Cardiac fibroblast (primary cell): ENCODE measurements at places on chromosomes 3 and 15.

DNA sequence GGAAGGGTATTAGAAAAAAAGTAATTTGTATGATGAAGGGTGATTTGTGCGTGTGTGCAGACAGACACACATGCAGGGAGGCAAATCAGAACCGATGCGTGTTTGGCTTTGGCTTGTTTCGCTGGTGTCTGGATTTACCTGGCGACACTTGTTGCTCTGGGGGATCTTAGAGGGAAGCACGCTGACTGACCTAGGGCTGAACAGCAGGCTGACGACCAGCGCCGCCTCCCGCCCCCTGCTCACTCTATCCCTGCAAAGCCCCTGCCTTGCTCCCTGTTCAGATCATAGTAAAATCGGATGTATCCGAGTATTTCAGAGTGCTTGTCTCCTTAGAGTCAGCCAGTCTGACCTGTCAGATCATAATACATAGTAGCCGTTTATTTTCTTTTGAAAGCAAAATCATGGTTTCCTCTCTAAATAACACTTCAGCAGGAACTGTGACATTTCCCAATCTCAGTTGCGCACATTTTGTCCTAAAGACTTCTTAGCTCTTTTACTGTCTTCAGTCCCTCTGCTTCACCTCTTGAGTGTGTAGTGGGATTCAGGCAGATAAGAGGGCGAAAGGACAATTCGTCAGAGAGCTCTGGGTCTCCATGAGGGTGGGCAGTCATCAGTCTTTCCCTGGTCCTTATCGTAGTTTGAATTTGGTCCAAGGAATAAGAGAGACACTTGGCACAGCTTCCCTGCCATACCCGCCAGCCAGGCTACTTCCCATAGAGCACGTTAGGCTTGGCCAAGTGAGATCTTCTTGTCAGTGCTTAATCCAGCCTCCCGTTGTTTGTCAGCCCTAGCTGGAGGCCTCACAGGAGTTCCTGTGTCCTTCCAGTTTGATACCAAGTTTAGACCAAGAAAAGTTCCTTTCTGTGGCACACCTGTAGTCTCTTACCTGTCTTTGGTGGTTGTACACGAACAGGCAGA lies 97.4 kb downstream of the PGPEP1L start:
- DNase-seq = no peak

DNA sequence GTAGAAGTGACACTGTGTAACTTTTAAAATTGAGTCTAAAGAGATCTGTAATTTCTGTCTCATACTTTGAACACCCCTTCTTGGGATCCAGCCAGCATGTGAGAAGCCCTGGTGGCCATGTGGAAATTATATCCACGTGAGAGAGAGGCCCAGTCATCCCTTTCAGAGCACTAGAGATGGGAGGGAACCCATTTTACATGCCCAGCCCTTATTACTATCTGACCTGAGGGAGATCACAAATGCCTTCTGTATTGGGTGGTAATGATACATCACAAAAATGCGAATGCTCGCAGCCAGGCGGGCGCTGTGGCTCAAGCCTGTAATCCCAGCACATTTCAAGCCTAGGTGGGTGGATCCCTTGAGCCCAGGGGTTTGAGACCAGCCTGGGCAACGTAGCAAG lies 27.3 kb upstream of the TRAK1 start:
- DNase-seq = peak; percentile 77

- no peak for DNase-seq
Observed at GRCh38 chr15:67329984-67330733, 75.6 kb downstream of the IQCH start.

GRCh38 chr3:172034786-172035685 lies 4.3 kb upstream of the FNDC3B start:
- peak; percentile 61 for DNase-seq

- no peak for DNase-seq
Observed at GRCh38 chr3:151969026-151969642, 95.7 kb downstream of the SUCNR1 start.

DNA sequence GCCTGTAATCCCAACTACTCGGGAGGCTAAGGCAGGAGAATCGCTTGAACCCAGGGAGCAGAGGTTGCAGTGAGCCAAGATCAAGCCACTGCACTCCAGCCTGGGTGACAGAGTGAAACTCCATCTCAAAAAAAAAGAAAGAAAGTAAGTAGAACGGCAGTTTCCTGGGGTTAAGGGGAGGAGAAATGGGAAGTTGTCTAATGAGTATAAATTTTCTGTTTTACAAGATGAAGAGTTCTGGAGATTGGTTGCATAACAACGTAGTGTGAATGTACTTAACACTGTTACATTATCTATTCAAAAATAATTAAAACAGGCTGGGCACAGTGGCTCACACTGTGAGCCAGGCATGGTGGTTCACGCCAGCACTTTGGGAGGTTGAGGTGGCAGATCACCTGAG lies 45.4 kb downstream of the GRK7 start:
- DNase-seq = no peak

DNA sequence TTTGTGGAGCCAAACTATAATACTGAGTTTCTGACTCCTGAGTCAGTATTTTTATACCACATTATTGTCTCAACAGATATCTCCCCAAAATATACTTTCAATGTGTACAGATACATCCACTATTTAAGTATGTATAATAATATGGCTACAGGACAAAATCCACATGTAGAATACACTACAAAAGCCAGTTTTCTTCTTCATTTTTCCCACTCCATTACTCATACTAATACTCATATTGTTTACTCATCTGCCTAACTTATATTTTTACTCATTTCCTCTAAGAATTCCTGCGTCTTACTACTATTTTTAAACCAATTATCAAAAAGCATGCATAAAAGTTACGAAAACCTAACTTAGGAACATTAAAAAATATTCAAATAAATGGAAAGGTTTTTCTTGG lies 440.8 kb downstream of the ZNF385D start:
- no peak for DNase-seq

GRCh38 chr15:77783636-77784035 lies 150.9 kb upstream of the LINGO1 start:
- no peak for DNase-seq

- DNase-seq = no peak
Observed at GRCh38 chr15:25670621-25671020, 192.5 kb downstream of the ATP10A start.

- DNase-seq = peak; percentile 47
Observed at GRCh38 chr3:136106101-136106500, 90.0 kb downstream of the MSL2 start.

DNA sequence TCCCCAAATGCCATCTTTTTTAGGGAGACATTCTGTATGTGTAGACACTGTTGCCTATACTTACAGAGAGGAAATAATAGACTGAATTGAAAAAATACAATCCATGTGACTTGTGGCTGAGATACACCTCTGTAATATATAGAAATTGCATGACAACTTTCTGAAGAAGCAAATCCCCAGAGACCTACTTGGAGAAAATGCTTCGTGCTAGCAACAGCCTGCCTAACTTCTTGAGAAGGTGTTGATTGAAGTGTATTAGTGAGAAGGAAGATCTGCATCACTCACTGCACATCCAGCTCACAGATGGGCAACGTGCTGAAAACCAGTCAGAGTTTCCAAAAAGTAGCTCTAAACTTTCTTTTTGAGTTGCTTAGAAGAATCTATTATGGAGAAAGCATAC lies 404.1 kb downstream of the EPHB1 start:
- no peak for DNase-seq

- no peak for DNase-seq
Observed at GRCh38 chr3:65577843-65578430, 460.8 kb downstream of the MAGI1 start.

- DNase-seq = no peak
Observed at GRCh38 chr15:73455876-73456275, 12.9 kb downstream of the REC114 start.

DNA sequence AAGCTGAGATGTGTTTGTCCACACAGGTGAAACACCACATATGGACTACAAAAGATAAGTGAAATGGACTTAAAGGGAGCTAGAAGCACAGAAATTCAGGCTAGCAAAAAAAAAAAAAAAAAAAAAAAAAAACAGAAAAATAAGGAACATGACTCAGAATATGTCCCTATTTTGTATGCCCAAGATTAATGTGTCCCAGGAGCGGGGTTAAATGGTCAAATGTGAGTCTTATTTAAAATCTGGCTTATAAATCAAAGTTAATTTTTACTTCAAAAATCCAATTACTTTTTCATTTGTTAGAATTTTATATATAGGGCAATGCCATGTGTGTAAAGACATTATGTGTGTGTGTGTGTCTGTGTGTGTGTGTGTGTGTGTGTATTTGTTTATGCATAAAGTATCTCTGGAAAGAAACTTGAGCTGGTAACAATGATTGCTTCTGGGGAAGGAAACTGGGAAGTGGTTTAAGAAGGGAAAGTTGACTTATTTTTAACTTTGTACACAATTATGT lies 986.5 kb downstream of the ROBO2 start:
- no peak for DNase-seq

- peak; percentile 78 for DNase-seq
Observed at GRCh38 chr15:65796610-65797078, 4.6 kb upstream of the DENND4A start.

- DNase-seq = no peak
Observed at GRCh38 chr3:115156046-115156654, 9.1 kb upstream of the ZBTB20 start.

DNA sequence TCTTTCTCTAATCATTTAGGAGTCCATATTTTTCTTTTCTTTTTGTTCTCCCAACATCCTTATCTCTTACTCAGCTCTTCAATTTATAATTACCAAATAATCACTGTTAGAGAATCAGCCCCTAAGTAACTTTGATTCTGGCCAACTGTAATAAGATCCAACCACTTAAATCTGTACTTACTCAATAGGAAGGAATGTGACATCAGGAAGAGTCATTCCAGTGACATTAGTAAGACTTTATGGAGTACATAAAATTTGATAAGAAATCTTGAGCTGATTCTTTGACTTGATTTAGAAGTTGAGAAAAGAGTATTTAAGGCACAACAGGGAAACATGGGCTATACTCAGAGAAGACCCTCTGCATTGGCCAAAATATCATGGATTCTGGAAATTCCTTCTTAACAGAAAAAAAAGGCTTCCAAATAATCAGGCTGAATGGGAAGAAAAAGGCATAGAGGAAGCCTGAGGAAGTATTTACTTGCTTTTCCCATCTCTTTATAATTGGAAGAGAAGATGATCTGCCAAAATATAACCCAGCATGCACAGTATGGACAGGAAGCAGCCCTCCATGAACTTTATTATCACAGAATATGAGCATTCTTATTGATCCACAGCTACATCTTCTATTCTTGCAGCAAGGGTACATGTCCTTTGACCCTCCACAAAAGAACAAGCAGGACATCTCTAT lies 289.7 kb upstream of the TPRG1 start:
- DNase-seq = peak; percentile 89

DNA sequence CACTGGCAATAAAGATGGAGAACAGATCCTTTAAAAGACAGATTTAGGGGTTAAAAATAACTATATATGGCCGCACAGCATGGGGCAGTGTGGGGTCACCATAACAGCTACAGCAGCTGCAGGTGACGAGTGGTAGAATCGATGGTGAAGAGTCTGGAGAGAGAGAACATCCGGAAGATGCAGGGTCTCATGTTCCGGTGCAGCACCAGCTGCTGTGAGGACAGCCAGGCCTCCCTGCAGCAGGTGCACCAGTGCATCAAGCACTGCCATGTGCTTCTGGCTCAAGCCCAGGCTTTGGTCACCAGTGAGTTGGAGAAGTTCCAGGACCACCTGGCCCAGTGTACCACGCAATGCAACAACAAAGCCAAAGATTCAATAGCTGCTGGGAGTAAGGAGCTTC lies 93.7 kb upstream of the IMPG2 start:
- DNase-seq = no peak

DNA sequence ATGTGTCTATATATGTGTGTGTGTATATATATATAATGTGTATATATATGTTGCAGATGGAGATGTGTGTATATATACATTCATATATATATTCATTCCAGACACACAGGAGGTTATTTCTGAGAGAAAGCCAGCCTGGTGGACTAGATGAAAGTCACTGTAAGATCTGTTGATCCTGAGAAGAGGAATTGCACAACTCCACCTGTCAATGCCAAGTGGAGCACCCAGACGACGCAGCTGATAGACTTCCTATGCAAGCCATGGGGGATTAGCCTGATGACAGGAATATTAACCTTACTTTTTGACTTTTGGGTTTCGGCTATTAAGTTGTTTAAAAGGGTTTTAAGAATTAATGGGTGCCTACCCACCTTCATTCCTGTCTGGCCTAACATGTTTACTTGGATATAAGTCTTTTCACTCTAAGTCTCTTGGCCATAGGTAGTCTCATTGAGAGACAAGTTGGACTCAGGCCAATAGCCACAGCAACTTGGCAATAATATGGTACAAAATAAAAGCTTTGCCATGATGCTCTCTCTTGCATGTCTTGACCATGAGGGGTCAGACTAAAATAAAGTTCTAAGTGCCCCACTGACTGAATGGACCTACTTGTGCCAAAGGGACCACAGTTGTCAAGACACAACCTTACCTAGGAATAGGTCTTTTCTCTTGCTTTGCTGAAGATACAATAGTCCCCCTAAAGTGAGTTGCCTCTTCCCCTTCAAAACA lies 35.9 kb upstream of the GOLGA6L2 start:
- DNase-seq = no peak

- no peak for DNase-seq
Observed at GRCh38 chr15:27741226-27741860, 357.8 kb downstream of the OCA2 start.

DNA sequence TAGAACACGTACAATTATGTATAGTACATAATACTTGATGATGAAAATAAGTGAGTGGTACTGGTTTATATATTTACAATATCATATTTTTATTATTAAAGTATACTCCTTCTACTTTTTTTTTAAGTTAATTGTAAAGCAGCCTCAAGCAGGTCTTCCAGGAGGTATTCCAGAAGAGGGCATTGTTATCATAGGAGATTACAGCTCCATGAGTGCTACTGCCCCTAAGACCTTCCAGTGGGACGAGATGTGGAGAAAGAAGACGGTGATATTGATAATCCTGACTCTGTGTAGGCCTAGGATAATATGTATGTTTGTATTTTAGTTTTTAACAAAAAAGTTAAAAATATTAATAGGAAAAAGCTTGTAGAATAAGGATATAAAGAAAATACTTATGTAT lies 40.3 kb upstream of the SCN5A start:
- peak; percentile 2 for DNase-seq

DNA sequence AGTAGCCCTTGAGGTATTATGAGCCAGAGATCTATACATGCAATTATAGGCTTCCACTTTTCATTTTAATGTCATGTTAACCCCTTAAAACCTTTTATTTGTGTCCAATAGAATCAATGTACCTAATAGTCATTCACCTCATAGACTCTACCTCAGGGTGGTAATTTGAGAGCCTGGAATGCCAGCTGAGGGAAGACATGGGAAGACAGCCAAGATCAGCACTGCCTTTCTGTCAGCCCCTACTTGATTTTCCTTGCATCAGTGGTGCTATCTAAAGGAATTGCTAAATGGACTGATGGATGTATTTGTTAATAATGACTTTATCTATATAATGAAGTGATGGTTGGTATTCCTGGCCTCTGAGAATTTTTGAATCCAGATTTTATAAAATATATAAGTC lies 113.3 kb upstream of the GBE1 start:
- DNase-seq = no peak

- DNase-seq = no peak
Observed at GRCh38 chr15:73530649-73531048, 87.7 kb downstream of the REC114 start.

- no peak for DNase-seq
Observed at GRCh38 chr3:184491867-184492615, 69.5 kb upstream of the EPHB3 start.
